ENCODE measurements at places on chromosomes 5 and 9. TPM values are rescaled to one million over a fixed set of nuclear protein-coding genes. Genes with fewer than 3 reads are reported as not detected.
A peak's percentile ranks its signal among the peaks of the same experiment; 100 is the strongest.

GRCh38 chr5:58224661-58225060 is 235.2 kb downstream of the PLK2 start:
- no peak for DNase-seq

DNA sequence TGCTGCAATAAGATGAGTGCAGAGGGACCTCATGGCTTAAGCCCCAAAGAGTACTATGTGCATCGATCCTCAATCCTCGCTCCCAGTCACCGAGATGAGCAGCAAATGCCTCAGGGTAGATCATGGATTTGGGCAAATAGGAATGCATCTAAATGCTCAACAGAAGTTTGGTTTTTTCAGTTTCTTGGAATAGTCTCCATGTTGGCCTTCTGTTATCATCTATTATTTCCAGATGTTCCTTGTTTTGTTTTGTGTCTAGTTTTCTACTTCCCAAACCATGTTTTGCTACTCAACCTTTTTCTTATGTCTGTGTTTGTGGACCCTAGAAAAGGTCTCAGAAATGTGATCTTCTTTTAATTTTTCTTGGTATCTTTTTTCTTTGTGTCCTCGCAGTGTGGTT is 43.5 kb upstream of the RASGRF2 start:
- no peak for DNase-seq

DNA sequence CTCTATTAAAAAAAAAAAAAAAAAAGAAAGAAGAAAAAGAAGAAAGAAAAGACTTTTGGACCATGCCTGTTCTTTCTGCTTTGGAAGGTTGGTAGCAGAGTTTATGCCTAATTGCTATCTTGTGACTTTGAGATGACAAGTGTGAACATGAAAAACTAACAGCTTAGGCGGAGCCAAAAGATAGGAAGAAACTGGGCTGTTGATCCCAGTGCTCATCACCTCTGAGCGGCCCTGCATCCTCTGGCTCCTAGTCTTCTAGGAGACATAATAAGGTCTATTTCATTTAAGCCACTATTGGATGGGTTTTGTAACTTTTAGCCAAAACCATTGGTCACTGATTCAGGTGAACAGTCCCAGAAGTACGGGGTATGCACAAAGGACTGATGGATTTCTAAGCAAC is 34.4 kb upstream of the ATP6V1G1 start:
- DNase-seq: no peak

- DNase-seq: no peak
Observed at GRCh38 chr5:67202828-67203227, 6.2 kb upstream of the CD180 start.

The IRGM gene
- 1.0 TPM for polyA plus RNA-seq

DNA sequence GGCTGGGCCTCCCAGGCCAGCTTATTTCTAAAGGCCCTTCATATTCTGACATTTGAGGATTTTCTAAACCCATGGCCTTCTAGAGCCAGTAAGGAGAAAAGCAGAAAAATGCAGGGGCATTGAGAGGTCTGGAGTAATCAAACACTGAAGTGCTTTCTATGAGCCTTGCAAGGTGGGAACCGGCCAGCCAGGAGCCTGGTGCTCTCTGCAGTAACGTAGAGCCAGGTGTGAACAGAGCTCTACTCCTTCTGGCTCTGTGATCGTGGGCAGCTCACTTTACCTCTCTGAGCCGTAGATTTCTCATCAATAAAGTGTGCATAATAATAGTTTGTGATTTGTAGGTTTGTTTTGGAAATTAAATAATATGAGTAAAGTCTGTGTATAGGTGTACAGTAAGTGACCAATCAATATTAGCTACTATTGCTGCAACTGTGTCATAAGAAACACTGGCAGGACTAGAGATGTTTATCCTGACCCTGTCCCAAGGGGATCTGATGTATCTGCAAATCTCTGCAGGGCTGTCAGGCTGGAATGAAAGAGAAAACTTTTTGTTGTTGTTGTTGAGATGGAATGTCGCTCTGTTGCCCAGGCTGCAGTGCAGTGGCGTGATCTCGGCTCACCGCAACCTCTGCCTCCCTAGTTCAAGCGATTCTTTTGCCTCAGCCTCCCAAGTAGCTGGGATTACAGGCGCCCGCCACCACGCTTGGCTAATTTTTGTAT is 2.7 kb downstream of the SYNPO start:
- no peak for DNase-seq

DNA sequence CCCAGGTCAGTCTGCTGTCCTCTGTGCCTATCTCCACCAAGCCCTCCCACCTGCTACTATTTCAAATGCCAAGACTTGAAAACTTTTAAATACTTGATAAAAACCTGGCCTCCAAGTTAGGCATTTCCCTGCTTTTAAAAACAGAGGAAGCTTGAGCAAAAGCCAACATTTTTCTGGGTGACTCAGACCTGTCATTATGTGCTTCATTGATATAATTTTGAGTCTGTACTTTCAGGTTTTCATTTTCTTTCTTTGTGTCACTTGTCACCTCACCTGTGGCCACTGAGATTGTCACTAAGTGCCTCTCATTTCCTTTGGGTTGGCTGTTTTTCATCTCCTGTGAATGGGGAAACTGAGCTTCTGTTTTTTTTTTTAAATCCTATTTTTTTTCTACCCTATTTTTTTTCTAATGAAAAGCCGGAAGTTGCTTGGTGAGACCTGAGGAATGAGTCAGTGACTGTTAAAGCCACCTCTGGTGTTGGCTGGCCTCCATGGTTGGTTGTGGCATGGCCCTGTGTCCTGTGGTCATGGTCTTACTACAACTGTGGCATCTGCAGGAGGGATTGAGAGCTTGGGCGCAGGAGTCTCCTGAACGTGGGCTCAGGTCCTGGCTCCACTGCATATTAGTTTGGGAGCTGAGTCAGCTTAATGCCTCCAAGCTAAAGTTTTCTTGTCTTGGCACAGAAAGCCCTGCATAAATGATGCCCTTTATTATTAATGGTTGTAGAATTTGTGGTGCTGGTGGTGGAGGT is 56.7 kb downstream of the ARHGAP26 start:
- DNase-seq: no peak

DNA sequence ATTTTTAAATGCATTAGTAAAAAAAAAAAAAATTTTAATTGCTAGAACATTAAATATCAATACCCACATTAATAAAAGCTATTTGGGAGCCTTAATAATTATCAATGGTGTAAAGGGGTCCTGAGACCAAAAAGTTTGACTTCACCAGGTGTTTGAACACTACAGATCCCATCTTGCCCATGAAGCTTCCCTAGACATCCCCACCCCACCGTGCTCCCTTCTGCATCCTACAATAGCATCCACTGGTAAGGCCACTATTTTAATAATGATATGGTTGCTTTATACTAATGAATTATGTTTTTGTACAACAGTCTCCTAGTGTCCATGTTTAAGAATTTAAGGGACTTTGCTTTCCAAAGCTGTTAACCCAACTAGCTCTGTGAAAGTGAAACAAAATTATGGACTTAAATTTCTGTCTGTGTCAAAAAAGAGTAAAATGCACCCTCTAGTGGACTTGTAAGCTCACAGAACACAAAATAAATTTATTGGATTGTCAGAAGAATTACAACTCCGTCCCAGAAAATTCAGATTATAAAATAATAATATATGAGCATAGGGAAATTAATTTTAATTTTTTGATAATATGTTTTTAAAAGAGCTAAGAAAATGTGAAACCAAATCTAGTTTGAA is 76.0 kb downstream of the ARL15 start:
- DNase-seq: no peak

DNA sequence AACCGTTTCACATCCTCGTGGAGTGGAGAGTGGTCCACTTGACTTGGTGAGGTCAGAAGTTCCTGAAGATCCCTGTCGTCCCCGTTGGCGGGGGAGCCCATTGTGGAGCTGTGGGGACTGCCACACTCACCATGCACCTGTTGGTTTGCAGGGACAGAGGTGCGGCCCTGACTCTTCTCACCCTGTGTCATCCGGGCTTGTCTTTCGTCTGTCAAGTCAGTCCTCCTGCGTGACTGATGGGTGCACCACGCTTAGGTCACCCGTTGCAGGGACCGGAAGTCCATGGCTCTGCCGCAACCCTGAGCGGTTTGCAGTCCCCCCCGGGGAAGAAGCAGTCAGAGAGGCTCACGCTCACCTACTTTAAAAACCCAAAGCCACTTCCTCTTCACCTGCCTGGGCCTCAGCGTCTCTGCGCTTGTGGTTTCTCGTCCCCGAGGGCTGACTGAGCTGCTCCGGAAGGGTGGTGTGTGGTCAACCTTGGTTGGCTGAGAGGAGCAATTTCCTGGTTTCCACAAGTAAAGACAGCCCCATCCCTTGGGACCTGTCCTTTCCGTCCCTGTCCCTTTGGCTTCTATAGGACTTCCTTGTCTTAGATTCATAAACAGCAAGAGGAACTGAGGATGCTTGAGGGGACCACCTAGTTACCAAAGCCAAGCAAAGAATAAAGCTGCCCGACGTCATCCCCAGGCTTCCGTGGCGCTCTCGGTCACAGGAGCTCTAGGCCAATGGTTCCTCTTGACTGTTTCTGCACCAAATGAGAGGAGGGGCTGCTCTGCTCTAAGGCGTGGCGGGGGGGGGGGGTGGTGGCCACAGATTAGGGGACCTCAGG is 53.2 kb downstream of the USP20 start:
- no peak for DNase-seq

- no peak for DNase-seq
Observed at GRCh38 chr5:151483176-151483575, 35.8 kb downstream of the SLC36A1 start.

The SOHLH1 gene
- not detected for polyA plus RNA-seq

GRCh38 chr9:128245421-128246151 is 30.2 kb downstream of the GOLGA2 start:
- peak; percentile 80 for DNase-seq

DNA sequence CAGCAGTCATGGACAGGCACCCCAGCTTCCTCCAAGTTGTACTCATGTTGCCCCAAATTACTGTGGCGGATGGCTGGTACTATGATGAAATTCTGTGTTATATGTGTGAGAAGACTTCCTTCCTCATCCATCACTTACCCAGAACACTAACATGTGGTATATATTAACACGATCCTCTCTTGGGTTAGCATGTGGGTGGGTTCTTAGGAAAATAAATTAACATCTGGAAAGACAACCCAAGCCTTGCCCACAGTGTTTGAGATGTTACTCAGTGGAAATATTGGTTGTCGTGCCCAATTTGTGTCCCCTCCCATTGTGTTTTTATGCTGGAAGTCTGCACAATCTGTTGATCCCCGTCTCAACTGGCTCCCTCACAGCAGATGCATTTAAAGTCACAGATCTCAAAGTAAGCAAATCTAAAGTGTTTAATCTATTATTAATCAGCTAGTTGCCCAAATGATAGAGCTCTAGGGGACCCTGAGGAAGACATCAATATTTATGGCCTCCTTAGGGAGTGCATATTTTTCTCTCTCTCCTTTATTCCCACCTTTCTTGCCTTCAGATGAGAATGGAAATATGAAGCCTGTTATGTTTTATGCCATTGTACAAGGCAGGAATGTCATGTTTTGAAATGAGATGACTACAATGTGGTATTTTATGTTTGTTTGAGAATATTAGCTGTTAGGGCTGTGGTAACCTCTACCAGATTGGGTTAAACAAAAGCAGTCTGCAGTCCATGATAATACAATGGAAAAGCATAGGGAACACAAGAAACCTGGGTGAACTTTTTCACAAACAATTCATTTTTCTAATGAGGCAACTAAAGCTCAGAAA is 93.9 kb downstream of the GRIA1 start:
- DNase-seq: no peak

The MORN5 gene
- 3.0 TPM for polyA plus RNA-seq

DNA sequence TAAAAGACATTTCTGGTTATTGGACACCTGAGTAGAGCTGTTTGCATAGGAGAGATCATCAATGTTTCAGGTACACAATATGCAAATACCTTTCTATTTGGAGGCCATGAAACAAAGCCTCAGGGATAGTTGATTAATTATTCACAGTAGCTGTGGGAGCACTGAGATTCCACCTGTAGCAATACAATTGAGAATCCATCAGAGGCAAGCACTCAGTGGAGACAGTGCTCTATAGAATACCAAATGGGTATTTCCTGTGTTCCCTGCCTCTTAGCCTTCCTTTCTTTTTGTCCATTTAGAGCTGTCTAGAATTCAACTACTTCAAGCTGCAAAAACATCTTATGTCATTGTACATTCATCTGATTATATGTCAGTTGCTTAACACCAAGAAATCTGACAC is 1754.0 kb upstream of the ACO1 start:
- DNase-seq: no peak

DNA sequence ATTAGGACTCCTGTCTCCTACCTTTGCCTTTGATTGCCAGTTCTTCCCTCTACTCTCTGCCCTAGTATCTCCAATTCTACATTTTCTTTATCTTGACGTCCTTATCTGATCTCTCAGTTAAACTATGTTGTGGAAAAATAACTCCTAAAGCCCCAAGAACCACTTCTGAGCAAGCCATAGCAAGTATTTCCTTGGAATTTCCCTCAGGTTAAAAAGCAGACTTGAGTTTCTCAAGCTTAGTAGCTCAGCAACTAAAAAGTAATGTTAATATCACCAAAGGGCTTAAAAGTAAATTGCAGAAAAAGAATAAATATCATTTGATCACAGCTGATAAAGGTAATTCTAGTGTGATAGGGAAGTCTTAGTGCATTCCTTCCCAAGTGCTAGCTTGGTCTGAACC is 13.2 kb upstream of the HSPB3 start:
- no peak for DNase-seq

GRCh38 chr5:122121479-122122465 is 7.6 kb upstream of the ZNF474 start:
- no peak for DNase-seq

- DNase-seq: no peak
Observed at GRCh38 chr9:26262421-26263107, 584.3 kb upstream of the TUSC1 start.

The LHX3 gene
- not detected for polyA plus RNA-seq

- no peak for DNase-seq
Observed at GRCh38 chr5:14305045-14305444, 161.9 kb downstream of the TRIO start.

The MEGF10 gene
- 0.83 TPM for polyA plus RNA-seq

DNA sequence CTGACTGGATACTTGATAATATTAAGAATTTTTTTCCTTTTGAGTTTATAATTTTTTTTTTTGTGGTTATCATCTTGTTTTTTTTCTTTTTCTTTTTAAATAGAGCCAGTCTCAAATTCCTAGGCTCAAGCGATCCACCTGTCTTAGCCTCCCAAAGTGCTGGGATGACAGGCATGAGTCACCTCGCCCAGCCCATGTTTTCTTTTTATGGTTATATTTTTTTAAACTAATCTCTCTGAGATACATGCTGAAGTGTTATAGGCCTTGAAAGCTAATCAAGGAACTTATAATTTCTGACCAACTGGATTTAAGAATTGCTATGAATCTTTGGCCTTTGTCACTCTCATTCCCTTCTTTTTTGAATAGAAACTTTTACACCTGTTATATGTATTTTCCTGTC is 6.8 kb upstream of the AMACR start:
- no peak for DNase-seq

GRCh38 chr5:53219174-53219573 is 109.6 kb upstream of the MOCS2 start:
- DNase-seq: no peak

- DNase-seq: no peak
Observed at GRCh38 chr5:57566914-57567313, 84.3 kb upstream of the ACTBL2 start.

DNA sequence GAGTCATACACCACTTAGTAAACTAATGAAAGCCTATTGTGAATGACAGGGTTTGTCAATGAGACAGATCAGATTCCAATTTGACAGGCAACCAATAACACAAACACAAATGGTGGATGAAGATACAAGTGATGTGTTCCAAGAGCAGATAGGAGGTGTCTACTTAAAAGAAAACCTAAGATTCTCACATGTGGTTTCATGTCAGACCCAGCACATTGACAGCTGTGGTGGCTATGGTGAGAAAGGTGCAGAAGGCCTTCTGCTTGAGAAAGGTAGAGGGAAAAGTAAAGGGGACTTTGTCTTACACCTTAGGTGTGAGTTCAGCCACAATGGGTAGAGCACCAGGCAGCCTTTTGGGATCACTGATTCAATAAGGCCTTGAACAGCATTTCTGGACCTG is 11.2 kb downstream of the ANKRD31 start:
- DNase-seq: no peak
